ENCODE measurements at places on chromosomes 7 and 10.

GRCh38 chr10:18351421-18351820 is 211.2 kb downstream of the CACNB2 start:
- DNase-seq, result no peak

DNA sequence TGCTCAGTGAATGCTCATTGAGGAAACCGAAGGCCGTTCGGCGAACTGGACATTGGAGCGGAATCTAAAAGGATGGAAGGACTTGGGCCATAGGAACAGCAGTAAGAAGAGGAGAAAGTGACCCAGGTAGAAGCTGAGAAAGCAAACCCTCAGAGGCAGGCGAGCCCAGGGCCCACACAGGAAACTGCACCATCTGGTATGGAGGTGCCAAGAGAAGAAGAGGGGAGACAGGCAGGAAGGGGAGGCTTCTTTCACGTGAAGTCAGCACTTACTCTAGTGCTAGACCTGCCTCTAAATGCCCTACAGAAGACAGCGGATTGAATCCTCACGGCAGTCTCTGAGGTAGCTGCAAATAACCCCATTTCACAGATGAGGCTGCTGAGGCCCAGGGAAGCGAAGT is 10.2 kb upstream of the CRHR2 start:
- DNase-seq, result no peak

DNA sequence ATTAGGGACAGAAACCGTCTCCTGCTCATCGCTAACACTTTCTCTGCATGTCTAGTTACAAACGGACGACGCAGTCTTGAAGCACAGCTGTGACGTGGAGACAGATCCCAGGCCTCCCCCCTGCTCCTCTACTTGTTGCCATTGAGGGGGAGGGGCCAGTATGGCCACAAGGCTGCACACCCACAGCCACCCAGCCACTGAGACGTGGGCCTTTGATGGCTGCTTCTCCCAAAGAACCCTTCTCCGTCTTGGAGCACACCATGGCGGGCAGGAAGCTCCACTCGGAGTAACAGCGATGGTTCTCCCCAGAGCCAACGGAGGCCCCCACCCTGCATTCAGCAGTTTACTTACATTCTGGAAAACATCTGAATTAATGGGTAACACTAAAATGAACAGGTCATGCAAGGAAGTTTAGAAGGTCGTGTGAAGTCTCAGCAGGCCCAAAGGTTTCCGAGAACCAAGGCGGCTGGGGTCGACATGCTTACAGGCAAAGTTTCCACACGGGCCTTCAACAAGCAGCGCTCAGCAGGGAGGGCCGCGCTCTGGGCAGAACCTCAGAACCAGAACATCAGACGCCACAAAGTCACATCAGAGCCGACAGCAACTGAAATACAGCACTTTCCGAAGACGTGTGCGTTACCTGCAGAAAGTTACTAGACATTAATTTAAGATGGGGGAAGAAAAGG is 169.6 kb downstream of the DIP2C start:
- DNase-seq, result no peak

- peak; percentile 3 for DNase-seq
These were observed at the start of gene PAPSS2 for GRCh38 chr10:87659571-87660483. Gene PAPSS2, plus strand, starts transcription at chr10:87659878. Its CDS starts 104 bp downstream, at chr10:87659982.

GRCh38 chr7:35339811-35340210 is 85.9 kb upstream of the TBX20 start:
- DNase-seq, result no peak
